ENCODE measurements at places on chromosomes 16 and 17.
A peak's percentile ranks its signal among the peaks of the same experiment; 100 is the strongest.

- no peak for DNase-seq
These were observed 624.4 kb upstream of the C16orf82 start for GRCh38 chr16:26442321-26442720.

DNA sequence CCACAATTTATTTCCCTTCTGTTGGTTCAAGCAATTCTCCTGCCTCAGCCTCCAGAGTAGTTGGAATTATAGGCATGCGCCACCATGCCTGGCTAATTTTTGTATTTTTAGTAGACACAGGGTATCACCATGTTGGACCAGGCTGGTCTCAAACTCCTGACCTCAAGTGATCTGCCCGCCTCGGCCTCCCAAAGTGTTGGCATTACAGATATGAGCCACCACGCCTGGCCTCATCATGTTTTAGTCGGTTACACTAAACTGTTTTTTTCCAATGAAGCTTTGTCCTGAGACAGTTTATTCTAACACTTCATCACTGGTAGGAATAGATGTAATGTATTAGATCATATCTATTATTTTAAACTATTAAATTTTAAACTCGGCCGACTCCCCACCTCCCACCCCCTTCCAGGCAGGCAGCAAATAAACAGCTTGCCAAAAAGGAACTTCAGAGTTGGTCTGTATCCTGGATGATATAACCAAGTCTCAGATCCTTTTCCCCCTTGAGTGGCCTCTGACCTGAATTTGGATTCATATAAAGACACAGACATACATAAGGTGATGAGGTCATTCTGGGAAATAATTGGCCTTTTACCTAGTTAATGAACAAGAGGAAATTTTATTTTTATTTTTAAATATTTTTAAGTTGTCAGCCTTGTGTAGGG lies 18.4 kb upstream of the CORO6 start:
- DNase-seq = no peak

DNA sequence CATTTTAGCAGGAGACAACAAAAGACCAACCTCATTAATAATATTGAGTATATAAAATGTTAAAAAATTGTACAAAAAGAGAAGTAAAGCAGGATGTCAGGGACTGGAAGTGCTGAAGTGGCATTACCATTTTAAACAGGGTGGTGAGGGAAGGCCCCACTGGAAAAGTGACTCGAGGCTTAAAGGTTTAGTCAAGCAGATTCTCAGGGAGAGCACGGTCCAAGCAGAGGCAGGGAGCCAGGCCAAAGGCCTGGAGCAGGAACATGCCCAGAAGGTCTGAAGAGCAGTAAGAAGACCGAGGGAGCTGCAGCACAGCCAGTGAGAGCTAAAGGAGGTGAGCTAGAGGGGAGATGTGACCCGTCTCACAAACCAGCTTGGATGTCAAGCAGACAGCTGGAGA lies 7.6 kb downstream of the XPO6 start:
- no peak for DNase-seq

- DNase-seq = no peak
These were observed 11.7 kb upstream of the SREBF1 start for GRCh38 chr17:17848311-17849082.

- DNase-seq = peak; percentile 35
These were observed 30.8 kb downstream of the BEAN1 start for GRCh38 chr16:66457888-66458287.

DNA sequence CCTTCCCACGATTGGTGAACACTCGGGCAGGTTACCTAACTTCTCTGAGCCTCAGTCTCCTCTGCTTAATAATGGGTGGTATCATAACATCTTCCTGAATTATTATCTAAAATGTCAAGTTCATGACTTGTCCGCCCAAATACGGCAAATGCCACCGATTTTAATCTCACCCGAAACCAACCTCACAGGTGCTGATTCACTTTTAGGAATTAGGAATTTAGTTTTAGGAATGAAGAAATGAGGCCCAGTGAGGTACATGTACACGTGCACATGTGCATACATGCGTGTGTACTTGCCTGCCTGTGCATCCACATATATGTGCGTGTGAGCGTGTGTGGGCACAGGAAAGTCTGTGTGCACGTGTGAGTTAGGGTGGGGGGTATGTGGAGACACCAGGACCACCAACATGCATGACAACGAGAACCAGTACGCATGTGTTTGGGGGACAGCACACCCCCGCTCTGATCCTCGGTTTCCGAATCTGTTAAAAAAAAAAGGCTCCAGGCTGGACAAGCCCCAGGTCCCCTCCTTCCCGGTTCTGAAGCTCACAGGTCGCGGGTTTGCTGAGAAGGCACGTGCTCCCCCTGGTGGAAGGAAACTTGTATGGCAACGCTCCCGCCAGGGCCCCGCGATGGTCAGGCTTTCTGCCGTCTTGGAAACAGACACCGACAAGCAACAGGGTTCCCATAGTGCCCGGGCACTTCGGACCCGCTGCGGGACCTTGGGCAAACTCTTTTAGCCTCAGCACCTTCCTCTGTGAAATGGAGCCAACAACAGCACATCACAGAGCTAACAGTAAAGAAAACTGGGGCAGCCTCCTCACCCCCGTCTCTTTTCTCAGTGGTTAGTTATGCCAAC lies 219.2 kb downstream of the RBFOX3 start:
- DNase-seq = peak; percentile 74

DNA sequence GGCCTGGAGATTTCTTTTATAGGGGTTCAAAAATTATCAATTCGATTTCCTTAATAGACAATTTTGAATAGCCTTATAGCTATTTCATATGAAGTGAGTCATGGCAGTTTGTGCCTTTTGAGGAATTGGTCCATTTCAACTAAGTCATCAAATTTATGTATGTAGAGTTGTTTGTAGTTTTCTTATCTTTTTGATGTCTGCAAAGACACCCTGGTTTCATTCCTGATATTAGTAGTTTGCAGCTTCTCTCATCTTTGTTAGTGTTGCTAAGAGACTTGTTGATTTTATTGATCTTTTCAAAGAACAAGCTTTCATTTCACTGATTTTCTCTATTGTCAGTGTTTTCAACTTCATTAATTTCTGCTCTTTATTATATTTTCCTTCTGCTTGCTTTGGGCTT lies 44.2 kb downstream of the N4BP1 start:
- DNase-seq = no peak

DNA sequence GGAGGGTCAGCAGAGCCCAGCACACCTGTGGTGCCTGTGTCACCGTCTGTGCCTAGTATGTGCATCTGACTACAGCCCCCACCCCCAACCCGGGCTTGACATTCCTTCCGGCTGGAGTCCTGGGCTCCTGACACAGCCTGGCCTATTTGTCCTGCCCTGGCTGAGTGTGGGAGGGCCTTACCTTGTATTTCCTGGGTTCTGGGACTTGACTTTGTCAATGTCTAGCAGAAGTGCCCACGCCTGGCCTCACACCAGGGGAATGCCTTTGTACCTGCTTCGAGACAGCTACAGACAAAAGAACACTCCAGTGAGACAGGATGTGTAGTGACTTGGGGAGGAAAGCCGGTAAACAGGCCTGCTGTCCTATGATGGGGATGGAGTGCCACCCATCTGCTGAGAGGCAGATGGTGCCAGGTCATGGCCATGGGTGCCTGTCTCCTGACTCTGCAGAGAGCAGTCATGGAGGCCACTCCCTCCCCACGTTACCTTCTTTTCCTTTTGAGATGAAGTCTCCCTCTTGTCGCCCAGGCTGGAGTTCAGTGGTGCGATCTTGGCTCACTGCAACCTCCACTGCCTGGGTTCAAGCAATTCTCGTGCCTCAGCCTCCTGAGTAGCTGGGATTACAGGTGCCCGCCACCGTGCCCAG lies 42.8 kb downstream of the TNFRSF13B start:
- no peak for DNase-seq

DNA sequence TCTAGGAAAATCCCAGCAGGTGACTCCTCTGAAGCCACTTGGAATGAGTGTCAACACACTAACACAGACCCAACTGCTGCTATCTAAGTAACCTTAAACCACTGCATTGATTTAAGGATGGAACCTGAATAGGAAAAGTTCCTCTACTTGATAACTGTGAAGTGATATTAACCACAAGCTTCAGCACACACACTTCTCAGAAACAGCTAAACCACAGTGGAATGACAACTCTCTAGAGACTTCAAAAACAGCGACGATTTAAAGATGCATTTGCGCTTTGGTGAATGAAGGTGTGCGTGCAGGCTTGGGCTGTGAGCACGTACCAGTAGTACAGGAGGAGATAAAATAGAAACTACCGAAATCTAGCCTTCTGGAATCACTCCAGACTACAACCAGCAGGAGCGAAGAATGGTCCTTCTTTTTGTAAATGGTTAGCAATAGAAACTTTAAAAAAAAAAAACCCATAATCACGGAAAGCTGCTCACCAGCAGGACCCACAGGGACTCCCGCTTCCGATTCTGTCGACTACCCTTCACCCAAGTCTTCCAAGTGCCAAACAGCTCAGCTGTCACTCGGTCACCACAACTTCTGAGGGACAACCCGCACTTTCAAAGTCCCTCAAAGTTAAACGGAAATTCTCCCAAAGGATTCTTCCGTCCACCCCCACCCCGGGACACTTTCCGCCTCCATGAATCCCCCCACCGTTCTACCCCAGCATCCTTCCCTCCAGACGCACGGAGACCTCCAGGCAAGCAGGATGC lies 137.7 kb upstream of the CORO6 start:
- DNase-seq = no peak

- peak; percentile 86 for DNase-seq
These were observed 608 bp downstream of the AXIN2 start for GRCh38 chr17:65560628-65561451.

- no peak for DNase-seq
These were observed 109.1 kb downstream of the PRKCA start for GRCh38 chr17:66411520-66411919.

- no peak for DNase-seq
These were observed 2.9 kb upstream of the BCL6B start for GRCh38 chr17:7019839-7020519.

DNA sequence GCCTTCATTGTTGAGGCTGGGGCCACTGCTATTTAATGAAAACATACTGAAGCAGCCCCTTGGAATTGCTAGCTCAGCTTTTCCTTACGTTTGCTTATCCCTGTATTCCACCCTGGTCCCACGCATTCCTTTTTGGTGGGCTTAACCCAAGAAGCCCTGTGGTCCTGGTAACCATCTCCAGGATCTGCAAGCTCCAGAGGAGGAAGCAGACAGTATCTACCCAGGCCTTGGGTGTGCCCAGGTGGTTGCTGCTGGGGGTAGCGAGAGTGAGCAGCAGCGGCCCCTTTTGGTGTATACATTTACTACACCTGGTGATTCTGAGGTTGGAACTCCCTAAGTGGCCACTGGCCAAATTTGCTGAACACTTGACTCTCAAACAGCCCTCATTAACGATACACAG lies 97.7 kb downstream of the CBLN1 start:
- peak; percentile 19 for DNase-seq

GRCh38 chr16:87075319-87075860 lies 241.8 kb downstream of the C16orf95 start:
- no peak for DNase-seq

- DNase-seq = no peak
These were observed 2.7 kb downstream of the ZSCAN10 start for GRCh38 chr16:3096362-3096761.

DNA sequence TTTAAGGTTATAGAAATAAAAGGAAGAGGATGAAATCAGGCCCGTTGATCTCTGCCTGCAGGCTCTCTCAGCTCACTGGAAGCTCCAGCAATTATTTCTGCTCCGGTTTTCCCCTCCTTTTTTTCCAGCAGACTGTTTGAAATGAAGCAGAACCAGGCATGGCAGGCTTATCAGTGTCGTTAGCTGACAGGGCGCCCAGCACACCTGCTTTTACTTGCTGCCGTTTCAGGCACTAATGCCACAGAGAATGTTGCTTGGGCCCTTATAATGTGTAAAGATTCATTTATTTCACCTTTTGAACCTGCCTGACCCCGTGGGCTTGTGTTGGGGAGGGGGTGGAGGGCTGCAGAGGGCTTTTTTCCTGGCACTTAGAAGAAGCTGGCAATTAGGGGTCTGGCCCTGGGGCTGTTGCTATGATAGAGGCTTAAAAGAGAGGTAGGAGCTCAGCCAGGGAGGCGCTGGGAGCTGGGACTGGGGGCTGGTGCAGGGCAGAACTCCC lies 108.1 kb downstream of the IRX3 start:
- no peak for DNase-seq

DNA sequence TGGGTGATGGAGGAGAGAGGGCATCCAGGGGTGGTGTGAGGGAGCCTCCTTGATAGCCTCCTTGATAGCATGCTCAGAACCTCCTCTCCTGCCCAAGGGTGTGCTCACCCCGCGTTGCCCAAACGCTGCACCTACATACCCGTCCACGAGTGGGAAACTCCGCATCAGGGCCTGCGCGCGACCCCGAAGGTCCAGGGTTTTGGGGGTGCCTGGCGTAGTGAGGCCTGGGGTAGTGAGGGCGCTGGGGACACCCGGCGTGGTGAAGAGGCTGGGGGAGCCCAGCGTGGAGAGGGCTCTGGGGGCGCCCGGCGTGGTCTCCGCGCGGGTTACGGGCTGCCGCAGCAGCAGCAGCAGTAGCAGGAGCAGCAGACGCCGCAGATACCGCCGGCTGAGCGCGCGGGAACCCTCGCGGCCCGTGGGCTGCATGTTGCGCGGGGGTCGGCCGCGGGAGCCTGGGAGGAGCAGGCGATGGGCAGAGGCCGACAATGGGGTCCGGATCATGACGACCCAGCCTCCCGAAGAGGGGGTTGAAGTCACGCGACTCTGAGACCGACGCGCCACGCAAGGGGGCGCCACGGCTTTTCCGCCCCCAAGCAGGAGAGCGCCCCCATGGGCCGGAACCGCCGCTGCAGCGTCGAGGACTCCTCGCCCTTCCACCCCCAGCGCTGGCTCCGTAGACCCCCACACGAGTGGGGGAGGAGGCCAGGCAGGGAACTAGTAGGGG lies at the start of gene DPEP3:
Gene DPEP3 (minus strand): TSS at position 545 of the 724 bp plus-strand sequence. CDS start 119 bp downstream, at position 426.
- no peak for DNase-seq

DNA sequence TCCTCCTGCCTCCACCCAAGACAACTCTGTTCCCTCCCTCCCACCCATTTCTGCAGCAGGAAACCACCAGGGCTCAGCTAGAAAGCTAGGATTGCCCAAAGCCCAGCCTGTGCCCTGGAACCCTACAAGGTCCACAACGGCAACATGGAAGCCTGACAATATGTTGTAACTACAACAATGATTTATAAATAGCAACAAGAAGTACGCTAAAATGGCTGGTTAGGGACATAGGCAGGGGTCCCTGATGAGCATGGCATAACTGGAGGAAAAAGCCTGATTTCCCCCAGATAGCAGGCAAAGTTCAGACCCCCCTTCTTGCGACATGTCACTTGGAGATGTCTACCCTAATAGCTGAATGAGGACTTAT lies 6.6 kb downstream of the ST3GAL2 start:
- DNase-seq = no peak

- no peak for DNase-seq
These were observed 981 bp upstream of the CEP131 start for GRCh38 chr17:81223762-81224130.

- DNase-seq = no peak
These were observed 57.3 kb downstream of the CACNG5 start for GRCh38 chr17:66892246-66892645.

Data from LoVo (cell line).